ENCODE measurements at places on chromosomes 7 and 10.

DNA sequence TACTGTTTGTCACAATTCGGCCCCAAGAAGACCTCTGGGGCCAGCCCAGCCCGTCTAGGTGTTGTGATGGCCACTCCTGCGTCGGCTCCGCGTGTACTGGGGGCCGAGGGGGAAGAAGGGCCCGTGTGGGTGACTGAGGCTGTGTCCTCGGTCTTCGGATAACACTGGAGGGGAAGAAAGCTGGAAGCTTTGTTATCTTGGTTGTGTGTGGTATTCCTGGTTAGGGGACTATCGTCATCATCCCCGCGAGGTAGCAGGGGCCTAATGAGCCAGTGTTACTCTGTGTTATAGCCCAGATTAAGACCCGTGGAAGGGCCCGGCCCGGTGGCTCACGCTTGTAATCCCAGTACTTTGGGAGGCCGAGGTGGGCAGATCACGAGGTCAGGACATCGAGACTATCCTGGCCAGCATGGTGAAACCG lies 854 bp downstream of the MTG1 start:
- no peak for DNase-seq

DNA sequence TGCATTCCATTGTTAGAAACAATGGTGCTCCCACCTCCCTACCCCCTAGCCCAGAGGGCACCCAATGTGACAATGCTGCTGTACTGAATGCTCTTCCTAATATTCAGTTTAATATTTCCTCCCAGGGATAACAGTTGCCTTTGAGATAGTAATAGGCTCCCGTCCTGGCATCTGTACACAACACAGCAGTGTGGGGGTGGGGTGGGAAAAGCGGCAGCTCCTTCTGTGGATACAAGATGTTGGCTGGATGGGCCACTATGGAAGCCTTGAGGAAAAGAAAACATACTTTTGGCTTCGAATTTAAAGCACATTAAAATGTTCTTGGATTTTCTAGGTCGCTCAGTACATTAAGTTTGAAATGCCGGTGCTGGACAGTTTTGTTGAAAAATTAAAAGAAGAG lies 9.2 kb upstream of the ZNF22 start:
- DNase-seq, result no peak

GRCh38 chr10:103679096-103679790 lies 176.1 kb downstream of the SH3PXD2A start:
- DNase-seq, result no peak

- no peak for DNase-seq
Observed at GRCh38 chr7:95317546-95317945, 6.8 kb downstream of the PON1 start.

DNA sequence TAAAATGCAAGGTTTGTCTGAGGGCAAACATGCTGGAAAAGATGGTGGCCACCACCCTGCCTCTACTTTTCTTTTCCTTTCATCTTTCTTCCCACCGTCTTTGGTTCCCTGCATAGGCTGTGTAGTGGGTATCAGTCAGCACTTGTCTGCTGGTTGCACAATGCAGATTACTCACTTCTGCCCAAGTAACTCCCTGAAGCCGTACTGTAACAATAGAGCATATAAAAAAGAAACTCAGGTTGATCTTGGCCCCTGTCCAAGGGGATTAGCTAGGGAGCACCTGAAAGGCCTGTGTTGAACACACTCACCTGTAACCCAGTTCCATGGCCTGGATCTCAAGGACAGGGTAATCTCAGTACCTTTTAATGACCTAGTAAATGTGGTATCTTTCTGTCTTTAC lies 533.0 kb upstream of the GALNT17 start:
- DNase-seq, result no peak

- DNase-seq, result no peak
Observed at GRCh38 chr7:53059591-53059990, 24.2 kb downstream of the POM121L12 start.

- DNase-seq, result no peak
Observed at GRCh38 chr7:106101726-106102125, 10.4 kb downstream of the SYPL1 start.
